ENCODE measurements at places on chromosomes 7 and 10.

- no peak for DNase-seq
Observed at GRCh38 chr7:43658718-43659548, 70.4 kb downstream of the COA1 start.

DNA sequence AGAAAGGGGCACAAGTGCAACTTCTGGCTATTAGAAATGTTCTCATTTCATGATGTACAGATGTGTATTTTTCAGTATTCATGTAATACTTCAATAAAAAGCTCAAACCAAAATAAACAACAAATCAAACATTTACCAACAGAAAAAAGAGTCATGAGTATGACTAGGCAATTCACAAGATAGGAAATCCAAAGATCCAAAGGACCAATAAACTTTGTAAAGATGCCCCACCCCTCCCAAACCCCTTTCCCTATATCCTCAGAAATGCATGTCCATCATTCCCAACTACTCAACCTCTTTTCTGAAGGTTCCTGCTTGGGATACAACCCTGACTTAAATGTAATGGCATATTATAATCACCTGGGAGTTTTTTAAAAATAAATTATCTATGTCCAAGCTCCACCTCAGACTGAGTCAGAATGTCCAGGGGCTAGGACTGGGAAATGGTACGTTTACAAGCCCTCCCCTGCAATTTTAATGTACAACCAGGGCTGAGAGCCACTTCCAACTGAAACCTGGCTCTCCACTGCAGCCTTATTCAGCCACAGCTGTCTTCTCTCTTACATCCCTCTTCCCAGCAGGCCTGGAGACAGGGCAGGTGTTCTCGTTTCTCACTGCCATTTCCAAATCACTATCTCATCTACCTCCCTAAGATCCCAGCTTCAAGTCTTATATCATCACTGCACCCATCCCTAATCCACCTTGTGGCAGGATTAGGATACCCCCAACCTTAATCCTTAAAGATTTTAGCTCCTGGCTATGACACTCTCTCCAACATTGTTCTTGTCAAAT is 36.5 kb downstream of the COA1 start:
- DNase-seq = no peak

- DNase-seq = no peak
Observed at GRCh38 chr10:129955601-129956285, 8.3 kb downstream of the EBF3 start.

GRCh38 chr10:118101501-118101900 is 54.8 kb upstream of the RAB11FIP2 start:
- DNase-seq = no peak

DNA sequence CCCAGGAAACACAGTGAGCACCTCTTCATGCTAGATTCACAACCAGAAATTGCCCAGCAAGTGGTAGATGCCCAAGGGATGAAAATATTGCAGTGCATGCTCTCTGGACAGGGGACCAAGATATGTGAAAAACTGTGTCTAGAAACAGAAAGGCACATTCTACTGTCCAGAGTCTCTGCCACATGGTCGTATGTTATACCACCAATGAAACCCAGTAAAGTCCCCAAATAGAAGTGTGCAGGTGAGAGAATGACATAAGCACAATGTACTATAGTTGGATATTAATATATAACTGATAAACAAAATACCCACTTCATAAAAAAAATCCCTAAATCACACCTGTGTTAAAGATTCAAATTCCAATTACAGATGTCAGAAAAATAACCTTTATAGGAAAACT is 43.8 kb downstream of the RASGEF1A start:
- no peak for DNase-seq

- no peak for DNase-seq
Observed at GRCh38 chr7:81128011-81128410, 209.2 kb upstream of the SEMA3C start.

Measured in GOT3 (cell line).